Activated naive CD8-positive, alpha-beta T cell treated with anti-CD3 and anti-CD28 coated beads, Interleukin-2, amount 50 U/mL, for 24 hours (primary cell): ENCODE measurements at places on chromosomes 12 and 14.

- no peak for DNase-seq
These were observed 210.4 kb upstream of the RGS6 start for GRCh38 chr14:71721791-71722190.

DNA sequence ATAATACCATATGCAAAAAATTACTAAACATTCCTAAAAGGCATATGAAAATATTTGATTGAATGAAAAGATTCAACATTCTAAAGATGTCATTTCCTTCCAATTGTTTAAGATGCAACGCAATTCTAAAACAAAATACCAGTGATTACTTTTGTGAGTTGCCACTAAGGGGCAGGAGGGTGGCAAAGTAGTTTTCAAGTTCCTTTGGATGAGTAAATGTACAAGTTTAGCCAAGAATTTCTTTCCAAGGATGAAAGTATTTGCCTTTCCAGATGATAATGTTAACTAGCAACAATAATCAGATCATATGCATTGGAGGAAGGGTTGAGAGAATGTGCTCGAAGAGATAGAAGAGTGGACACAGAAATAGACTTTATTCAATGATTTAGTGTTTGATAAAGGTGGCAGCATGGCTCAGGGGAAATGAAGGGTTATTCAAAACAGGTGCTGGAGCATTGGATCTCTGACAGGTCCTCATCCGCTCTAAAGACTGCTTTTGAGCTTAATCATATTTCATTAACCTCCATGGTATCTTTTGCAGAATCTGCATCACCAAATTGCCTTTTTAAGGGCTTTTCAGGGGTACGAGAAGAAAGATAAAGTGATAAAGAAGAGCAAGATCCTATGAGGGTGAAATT lies 678.5 kb upstream of the TBX3 start:
- no peak for DNase-seq

DNA sequence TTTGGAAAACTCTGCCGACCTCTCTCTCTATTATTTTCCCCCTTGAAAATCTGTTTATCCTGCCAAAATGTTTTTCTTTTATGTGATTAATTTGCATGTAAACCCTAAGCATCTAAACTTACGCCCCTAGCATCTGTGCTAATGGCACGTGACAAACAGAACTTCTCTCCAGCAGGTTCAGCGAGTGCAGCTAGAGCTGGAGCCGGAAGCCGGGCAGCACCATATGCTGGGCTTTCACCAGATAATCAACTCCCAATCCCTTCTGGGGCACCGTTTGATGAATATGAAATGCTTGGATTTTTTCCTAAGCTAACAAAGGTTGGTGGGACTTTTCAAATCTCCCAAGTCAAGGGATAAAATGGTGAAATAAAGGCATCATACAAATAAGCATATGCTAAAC lies 667.5 kb upstream of the TMEM132C start:
- DNase-seq, result no peak

DNA sequence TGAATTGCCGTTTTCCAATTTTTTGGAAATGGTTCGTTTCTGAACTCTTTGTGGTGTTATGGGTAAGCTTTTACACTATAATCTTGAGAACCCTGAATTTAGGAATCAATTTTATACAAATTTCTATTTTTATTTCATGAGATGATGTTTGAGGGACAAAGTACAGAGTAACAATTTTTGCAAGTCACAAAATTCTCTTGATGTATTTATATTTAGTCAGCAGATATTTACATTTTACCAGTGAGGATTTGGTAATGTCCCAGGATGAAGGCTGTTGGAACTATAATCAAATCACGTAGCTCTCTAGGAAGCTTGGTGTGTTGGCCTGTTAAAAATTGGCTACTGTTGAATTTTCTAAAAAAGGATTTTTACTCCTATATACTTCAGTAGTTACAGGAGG lies 24.2 kb downstream of the GPATCH2L start:
- no peak for DNase-seq

GRCh38 chr14:39733741-39734140 lies 301.5 kb upstream of the FBXO33 start:
- DNase-seq, result no peak

DNA sequence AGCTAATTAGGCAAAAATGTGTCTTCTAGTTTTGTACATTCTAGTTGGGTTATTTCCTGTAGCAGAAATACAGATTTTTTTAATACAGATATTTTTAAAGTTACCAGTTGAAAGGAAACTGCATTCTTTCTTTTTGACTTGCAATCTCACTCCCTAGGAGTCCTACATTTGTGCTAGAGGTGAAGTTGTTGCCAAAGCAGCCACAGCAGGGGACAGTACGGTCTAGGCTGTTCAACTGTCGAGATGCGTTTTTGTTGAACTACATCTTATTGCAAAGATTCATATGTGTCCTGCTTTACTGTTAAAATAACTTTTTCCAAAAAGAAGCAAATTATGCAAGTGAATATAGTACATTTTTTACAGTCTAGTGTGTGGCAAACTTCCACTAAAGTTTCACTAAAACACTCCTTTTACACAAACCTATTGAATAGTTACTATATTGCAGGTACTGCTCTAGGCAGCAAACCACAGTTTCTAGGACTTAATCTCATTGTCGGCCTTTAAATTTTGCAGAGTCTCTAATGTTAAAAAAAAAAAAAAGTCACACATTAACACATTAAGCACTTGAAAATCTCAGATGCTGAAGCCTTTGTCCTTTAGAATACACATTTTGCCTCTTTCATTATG lies 30.2 kb upstream of the SRGAP1 start:
- DNase-seq, result no peak

DNA sequence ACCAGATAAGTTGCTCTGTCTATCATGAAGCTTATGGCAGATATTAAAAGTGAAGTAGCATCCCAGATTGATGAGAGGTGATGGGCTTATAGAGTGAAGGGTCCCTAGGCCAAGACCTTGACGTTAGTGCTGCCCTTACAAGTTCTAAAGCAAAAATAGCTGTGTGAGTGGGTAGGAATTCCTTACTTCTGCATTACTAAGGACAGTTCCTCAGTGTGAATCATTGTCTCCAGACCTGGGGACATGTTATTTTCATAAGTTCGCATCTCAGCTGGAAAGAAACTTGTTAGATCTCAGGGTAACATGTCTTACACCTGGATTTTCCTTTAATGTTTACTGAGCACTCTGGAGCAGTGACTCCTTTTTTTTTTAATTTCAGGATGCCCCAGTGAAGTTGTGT lies 28.7 kb downstream of the MAPKAPK5 start:
- DNase-seq, result no peak

DNA sequence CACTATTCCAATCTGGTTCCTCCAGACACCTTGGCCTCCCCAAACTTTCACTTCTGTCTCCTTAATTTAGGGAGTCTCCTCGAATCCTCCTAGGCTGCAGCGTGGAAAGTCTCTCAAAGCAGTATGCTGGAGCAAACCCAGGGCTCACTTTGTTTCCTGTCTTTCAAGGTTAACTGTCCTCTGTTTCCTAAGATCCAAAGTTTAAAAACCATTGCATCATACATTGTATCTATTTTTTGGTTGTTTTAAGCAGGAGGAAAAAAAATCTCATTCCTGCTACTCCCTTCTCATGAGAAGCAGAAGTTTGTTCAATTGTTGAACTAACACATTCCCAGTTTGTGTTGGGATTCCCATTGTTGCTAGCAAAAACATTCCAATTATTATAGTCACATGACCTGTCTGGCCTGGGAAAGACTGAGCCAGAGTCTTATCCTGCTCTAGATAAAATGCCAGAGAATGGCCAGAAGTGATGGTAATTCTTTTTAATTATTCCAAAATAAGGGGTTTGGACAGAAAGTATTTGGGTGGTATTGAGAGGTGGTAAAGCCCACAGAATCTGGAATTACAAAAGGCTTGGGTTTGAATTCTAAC lies 67.3 kb downstream of the HSPB8 start:
- DNase-seq, result no peak

GRCh38 chr14:51784466-51784865 lies 75.9 kb upstream of the GNG2 start:
- DNase-seq, result no peak

GRCh38 chr12:42468921-42469320 lies 120.6 kb downstream of the PRICKLE1 start:
- no peak for DNase-seq

DNA sequence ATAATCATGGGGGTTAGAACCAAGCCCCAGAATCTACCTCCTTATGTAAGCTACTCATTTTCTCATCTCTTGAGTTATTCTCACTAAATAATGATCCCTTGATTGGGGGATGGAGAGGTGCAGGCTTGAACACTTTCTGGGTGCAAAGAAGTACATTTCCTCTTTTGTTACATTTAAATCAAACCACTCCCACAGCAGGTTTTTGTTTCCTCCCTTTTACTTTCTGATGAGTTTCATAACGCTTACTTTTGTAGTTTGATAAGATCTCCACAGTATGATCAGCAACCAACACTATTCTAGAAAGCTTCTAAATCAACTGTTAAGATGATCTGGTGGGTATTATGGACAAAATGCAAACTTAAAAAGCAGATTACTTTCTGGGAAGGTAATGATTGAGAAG lies 20.5 kb downstream of the VCPKMT start:
- no peak for DNase-seq

- DNase-seq, result no peak
These were observed 56.5 kb downstream of the CPM start for GRCh38 chr12:68876461-68876860.

GRCh38 chr12:6426882-6427671 lies 17.7 kb upstream of the CD27 start:
- peak; percentile 92 for DNase-seq

DNA sequence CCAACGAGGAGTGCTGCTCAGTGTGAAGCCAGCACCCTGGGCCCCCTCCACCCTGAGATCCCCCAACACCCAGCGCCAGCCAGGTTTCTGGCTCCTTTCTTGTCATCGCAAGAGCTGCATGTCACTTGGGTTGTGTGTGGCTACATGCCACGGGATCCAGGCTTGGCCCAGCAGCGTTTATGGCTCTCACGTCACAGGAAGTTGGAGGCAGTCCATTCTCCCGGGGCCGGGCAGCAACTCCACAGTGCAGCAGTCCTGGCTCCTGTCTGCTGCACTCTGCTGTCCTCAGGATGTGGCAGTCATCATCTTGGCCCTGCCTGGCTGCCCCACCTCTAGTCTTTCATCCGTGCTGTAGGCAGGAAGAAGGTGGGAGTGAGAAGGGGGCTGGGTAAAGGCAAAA lies 78.3 kb downstream of the AACS start:
- DNase-seq, result no peak

- no peak for DNase-seq
These were observed 3.1 kb upstream of the MDM2 start for GRCh38 chr12:68804657-68805591.

- DNase-seq, result no peak
These were observed 8.4 kb downstream of the NPAS3 start for GRCh38 chr14:32947081-32947480.

GRCh38 chr12:107091381-107091780 lies 2.0 kb downstream of the CRY1 start:
- DNase-seq, result no peak

DNA sequence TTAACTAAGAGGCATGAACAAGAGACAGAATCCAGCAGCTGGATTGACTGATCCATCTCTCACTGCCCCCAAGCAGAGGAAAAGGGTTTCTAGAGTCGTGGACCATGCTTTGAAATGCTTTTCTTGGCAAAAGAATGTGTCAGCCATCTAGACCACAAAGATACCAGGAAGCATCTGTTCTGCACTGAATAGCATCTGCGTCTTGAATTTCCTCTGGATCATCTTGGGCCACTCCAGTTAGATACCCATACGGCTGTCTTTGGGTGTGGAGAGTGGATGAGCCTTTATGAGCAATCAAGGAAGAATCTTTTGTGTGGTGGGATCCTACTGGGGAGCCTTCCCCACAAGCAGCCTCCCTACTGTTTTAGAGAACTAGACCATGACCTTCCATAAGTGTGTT lies 16.0 kb upstream of the RFX4 start:
- no peak for DNase-seq

GRCh38 chr12:47783024-47783755 lies 10.2 kb downstream of the SLC48A1 start:
- DNase-seq, result no peak

- DNase-seq, result no peak
These were observed 1.5 kb upstream of the ULK1 start for GRCh38 chr12:131892711-131893604.

GRCh38 chr14:59484639-59485175 lies 390 bp downstream of the JKAMP start:
- no peak for DNase-seq

DNA sequence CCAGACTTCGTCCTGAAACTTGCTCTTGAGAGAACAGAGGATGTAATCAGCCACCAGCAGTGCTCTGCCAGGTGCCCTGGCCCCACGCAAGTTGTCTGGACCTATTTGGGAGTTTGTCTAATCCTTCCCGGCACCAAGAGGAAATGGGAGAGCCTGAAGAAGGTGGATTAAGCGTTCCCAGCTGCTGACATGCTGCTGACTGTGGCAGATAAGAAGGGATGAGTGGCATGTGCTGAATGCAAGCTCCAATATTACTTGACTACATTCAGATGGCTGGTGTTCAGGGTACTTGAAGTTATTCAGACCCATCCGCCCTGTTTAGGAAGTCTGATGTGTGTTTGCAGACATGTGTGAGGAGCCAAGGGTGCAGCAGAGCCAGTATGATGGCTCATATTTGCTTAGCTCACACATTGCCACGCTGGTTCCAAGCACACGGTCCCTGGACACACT lies 440.6 kb upstream of the CCDC196 start:
- no peak for DNase-seq

DNA sequence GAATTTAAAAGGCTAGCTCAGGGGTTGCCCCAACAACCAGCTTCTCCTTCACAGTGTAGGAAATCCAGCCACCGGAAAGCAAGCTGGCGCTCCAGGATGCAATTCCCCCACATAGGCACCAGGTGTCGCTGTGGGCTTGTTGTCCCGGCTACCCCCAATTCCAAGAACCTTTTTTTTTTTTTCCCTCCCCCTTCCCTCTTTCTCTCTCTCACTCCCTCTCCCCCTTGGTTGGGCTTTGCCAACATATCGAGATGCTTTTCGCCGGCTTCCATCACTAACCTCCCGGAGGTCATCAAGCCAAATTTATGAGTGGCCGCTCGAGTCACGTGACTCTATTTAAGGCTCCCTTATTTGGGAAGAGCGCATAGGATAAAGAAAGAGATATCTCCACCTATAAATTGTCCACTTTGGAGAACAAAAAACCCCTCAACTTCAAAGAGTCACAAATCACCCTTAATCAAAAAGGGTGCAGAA lies at the start of gene HOXC5:
Gene HOXC5 (plus strand): TSS at position 424 of the 474 bp plus-strand sequence. CDS start 73 bp downstream, outside the sequence.
- peak; percentile 74 for DNase-seq

DNA sequence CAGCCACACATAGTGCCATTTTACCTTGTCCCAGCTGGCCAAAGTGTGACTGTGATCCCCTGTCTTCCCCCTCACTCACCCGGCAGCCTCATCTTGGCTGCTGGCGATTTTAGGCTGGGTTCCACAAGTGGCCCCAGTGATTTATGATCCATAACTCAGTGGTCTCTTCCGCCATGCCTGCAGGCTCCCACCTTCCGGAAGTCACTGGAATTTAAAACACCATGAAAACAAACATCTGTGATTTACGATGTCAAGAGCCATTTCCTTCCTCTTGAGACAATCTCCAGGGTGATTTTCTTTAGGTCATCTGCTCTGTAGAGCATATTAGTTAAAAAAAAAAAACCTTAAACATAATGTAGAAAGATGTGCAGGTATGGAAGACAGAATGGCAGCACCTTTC lies 282.3 kb downstream of the CACNA1C start:
- DNase-seq, result no peak
